ENCODE measurements at places on chromosomes 1 and 21.

DNA sequence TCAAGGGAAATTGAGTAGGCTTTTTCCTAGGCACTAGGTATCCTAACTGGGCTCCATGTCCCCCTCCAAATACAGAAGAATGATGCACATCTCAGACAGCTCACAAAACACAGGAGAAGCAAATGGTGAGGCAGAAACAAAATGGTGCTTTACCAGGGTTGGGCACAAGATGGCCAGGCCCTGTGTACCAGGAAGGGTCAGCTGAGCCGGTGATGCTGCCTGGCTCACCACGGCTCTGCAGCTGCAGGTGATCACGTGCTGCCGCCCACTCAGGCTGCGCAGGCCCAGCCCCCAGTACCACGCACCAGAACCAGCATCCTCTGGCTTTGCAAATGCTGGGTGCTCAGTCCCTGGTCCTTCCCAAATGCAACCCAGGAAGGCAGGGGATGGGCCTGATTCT lies 993 bp upstream of the DSCAM start:
- DNase-seq = no peak

DNA sequence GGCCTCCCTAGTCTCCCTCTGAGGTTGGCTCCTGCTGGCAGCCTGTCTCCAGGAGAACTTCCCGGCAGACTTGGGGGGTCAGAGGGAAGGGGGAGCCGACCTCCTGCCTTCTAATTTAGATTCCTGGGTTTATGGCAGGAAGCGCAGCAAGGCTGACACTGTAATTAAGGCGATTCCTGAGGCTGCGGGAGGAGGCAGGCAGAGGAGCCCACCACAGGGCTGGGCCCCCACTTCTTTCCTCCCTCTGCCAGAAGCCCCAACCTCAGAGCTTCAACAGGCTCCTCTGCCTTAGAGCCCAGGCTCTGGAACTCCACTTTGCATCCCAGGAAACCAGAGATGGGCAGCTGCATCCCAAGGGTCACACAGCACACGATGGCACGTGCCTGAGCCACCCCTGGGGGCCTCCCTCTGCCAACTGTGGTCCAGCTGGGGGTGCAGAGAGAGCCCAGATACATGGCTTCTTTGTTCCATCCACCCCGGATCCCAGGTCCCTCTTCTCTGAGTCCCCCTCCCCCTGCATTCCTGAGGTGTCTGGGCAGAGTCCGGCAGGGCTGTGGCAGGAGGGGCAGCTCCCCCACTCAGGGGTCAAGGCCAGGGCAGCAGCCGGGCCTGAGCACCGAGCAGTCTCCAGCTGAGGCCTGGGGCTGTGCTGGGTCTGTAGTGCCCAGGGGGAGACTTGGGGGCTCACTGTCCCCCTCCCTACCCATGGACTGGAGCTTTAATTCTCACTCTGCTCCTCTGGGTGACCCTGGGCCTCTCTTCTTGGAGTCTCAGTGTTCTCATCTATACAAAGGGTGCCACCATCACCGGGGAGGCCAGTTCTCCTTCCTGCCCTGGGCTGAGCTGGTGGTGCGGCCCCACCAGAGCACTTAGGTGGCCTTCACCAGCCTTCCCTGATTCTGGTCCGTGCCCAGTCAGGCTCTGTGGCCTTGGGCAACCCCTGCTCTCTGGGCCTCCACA lies 39.4 kb upstream of the FAM131C start:
- DNase-seq = no peak

GRCh38 chr1:8698937-8699447 lies 118.4 kb downstream of the RERE start:
- DNase-seq = no peak

DNA sequence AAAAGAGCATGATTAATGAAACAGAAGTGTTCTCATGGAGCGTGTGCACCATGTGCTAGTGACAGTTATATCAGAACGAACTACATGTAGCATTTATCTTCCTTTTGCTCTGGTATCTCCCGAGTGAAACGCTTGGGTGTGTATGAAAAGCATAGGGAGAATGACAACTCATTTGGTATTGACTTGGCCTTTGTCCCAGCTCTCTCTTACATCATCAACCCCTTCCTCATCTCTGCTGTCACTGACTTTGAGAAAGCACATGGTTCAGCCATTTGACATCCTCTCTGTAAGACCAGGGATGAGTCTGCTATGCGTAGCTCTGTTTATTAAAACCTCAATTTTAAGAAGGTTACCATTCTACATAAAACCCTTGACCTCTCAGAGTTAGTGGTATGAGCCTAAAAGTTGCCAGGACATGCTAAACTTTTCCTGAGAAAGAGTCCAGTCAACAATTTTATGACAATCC lies 201.0 kb downstream of the NRIP1 start:
- DNase-seq = no peak

All from stimulated activated CD4-positive, alpha-beta T cell treated with anti-CD3 and anti-CD28 coated beads, TNF-alpha, amount 100 ng/mL, for 4 hours (primary cell).